ENCODE measurements at places on chromosomes 6 and 20. TPM values are rescaled to one million over a fixed set of nuclear protein-coding genes. Genes with fewer than 3 reads are reported as not detected.
A peak's percentile ranks its signal among the peaks of the same experiment; 100 is the strongest.

- no peak for DNase-seq
Observed at GRCh38 chr6:142985281-142985680, 40.3 kb upstream of the HIVEP2 start.

- DNase-seq, result no peak
Observed at GRCh38 chr6:133187114-133187513, 54.0 kb upstream of the EYA4 start.

GRCh38 chr6:23559587-23560343 lies 566.2 kb upstream of the NRSN1 start:
- DNase-seq, result no peak

The EGFL8 gene
- 5.1 TPM for total RNA-seq

GRCh38 chr6:117265410-117266256 lies at the start of gene VGLL2:
VGLL2 (plus strand) TSS chr6:117265558; CDS start chr6:117265764, 206 bp downstream.
- DNase-seq, result peak; percentile 40

GRCh38 chr20:53643031-53643832 lies 49.6 kb upstream of the ZNF217 start:
- peak; percentile 90 for DNase-seq

DNA sequence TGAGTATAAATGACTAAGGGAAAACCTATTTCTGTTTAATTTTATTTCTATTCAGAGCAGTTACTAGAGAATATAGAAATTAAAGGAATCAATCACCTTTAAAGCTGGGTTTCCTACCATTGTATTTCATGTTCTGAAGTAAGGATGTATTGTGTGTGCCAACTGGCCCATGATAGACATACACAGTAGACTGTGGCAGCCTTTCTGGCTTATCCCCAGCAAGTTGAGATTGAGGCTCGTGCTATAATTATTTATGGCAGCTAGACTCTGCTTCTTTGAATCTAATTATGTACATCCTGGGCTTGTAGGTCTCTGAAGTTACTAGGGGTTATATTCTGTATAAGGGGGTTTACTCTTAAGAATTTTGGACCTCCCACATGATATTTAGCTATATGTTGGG lies 44.4 kb downstream of the ZNF292 start:
- DNase-seq, result no peak

GRCh38 chr6:89287351-89288028 lies 27.6 kb downstream of the GABRR2 start:
- DNase-seq, result no peak

- no peak for DNase-seq
Observed at GRCh38 chr20:41394931-41395666, 28.5 kb upstream of the EMILIN3 start.

DNA sequence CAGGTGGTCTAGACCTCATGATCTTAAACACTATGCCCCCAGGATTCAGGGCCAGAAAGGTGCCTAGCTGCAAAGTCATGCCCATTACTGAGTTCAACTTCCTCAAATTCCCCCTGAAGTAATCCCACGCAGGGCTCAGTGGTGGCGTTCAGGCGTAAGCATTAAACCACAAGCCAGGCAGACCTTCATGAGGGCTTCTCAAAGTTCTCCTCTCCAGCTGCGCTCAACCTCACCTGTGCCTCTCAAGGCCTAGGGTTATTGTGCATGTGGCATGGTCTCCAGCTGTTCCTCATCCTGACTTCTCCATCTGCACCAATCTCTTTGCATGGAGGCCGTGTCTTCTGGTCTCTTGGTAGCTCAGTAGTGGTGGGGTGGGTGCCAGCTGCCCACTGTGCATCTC lies 113.6 kb downstream of the TSHZ2 start:
- DNase-seq, result peak; percentile 5

- no peak for DNase-seq
Observed at GRCh38 chr20:63432577-63433325, 39.7 kb downstream of the KCNQ2 start.

DNA sequence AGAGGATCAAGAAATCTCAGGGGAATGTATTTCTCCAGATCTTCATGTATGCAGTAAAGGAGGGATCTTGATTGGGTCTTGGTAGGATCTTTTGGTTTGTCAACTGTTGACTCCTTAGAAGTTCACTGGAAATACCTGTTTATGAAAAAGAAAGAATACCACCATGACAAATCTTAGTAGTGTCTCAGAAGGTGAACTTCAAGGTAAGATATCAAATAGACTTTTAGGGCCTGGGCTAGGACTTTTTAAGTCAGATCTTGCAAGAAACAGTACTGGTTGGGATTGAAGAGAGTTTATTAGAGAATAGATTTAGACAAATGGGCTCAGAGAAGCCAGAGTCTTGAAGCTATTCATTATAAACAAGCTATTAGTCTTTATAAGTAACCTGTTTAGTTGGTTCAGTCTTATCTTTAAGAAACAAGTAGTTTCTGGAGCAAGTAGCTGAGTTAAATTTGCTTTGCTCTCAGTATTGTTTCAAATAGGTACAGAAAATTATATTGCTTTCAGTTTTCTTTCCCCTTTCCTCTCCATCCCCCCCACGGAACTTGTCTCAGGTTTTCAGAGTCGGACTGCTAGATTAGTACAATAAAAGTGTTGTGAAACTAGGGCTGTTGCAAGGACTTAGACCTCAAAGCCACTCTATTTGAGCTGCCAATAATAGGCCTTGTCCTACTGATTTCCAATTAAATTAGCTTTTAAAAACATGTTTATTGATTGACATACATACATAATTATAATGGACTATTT lies 529.1 kb upstream of the CITED2 start:
- DNase-seq, result no peak

DNA sequence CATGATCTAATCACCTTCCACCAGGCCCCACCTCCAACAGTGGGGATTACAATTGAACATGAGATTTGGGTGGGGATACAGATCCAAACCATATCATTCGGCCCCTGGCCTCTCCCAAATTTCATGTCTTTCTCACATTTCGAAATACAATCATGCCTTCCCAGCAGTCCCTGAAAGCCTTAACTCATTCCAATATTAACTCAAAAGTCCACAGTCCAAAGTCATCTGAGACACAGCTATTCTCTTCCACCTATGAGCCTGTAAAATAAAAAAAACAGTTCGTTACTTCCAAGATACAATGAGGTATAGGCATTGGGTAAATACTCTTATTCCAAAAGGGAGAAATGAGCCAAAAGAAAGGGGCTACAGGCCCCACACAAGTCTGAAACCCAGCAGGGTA lies 222.6 kb downstream of the SOD2 start:
- no peak for DNase-seq

DNA sequence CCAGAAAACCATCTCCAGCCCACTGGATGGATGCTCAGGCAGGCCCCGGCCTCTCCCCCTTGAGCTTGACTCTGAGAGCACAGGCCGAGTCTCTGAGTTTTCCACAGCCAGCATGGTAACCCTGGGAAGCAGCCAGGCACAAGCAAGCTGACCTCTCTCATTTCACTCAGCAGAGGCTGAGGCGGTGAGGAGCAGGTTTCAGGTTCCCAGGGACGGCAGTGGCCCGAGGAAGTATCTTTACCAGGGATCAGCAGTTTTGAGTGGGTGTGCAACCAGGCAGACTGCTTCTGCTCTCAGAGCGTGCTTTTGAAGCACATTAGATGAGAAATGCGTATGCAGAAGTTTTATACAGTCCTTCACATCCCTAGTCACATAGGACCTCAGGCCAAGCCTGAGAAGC lies 12.6 kb downstream of the HCK start:
- DNase-seq, result no peak

The CBLN4 gene
- under 0.01 TPM for total RNA-seq

The EYS gene
- total RNA-seq, result under 0.01 TPM

DNA sequence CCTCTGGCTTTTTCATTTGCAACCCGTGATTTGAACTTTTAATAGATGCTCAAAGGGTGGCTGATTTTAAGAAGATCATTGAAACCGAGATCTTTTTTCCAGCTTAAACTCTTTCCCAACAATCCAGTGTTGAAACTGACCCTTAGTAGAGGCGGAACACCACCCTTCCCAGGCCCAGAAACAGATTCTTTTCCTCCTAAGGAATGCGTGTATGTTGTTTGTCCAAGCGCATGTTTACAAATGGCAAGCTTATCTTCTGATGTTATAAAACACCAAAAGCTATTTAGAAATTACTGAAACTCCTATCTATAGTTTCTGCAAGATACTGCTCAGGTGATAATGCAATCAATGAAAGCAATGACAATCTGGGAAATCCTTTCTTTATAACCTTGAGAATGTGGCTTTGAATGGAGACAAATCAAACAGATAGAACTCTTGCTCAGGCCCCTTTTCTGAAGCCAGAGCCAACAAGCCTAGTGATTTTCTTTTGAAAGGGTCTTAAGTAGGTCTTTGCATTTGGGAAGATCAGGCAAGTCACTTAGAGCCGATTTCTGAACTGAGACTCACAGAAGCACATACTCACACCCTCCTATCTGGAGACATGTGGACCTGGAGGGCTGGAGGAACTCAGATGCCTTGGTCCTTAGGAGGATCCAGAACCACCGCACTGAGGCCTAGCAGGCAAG lies 9.1 kb downstream of the BANF2 start:
- DNase-seq, result no peak

The MEI4 gene
- total RNA-seq, result 1.3 TPM

GRCh38 chr6:33313105-33313708 lies 671 bp downstream of the TAPBP start:
- DNase-seq, result peak; percentile 62

The C20orf202 gene
- total RNA-seq, result under 0.01 TPM

The NKX2-2 gene
- total RNA-seq, result not detected

- no peak for DNase-seq
Observed at GRCh38 chr20:46085179-46085851, 4.4 kb downstream of the NCOA5 start.

DNA sequence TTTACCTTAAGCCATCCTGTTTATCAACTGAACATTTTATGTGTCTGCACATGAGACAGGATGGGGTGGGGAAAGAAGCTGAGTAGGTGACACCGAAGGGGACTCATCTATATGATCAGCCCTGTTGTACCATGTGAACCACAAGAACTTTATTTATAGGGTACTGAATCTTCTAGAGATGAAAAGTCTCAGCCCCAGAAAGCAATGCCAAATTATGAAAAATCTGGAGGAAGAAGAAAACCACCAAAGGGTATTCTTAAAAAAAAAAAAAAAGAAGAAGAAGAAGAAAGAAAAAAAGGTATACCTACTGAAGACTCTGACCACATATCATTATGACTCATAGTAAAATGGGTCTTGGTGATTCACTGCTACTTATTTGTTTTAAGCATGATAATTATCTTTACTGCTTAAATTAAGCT lies 39.8 kb upstream of the HBS1L start:
- DNase-seq, result peak; percentile 40

GRCh38 chr6:138129190-138129589 lies 22.0 kb upstream of the PERP start:
- DNase-seq, result no peak

DNA sequence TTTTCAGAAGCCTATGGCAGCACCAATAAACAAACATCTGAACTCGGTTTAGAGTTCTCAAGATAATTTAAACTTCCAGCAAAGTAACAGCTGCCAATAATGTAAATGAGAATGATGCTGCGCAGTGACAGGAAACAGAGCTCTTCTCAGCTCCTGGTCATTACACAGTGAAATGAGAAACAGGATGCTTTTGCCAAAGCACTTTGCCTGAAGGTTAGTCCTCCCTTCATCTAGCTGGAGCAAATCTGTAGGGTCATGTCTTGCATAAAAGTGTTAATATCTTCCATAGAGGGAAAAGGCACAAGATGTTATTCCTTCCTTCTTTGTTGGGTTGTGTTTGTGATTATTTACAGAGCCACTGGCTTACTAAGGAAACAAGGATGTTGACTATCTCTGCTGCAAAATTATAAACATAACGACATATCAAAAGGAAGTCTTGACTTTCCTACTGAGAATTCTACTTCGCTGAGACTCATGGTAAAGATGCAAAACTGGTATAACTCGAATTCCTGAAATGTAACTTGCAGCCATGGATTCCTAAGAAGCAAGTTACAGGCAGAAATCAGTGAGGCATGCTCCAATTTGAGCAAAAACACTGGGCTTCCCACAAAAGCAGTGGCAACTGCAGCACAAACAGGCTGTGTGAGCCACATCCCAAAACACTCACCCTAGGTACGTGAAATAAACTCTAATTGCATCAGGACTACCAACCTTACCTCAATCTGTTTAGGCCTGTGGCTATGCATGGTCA lies 102.5 kb upstream of the BEND6 start:
- no peak for DNase-seq

The FABP7 gene
- total RNA-seq, result not detected

DNA sequence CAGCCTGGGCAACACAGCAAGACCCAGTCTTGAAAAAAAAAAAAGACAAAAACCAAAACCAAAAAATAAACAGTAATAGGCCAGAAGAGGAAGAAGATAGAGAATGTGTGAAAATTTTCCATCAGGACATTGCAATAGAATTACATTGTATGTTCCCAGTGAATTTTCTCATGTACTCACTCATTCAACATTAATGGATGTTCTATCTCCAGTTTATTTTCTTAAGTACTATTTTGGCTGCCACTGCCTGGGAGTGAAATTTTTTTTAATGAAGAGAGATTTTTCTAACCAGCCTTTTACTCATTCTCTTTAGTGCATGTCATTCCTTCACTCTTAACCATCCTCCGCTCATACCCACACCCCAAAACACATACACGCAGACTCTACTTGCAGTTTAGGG lies 282.8 kb downstream of the ALDH8A1 start:
- DNase-seq, result no peak

DNA sequence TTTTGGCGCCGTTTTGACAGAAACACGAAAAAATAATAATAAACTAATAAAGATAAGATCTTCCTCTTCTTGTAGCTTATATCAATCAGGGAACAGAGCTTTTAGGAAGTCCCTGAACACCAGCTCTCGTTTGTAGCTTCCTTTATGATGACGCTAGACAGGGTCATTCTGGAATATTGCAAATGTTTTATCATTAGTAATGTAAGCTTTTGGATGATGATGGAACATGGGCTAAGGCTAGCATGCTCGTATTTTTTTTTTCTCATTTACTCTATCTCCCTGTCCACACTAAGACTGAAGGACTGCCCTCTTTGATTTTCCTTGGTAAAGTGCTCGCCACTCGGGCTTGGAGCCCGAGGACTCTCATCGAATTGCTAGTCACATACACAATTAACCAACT lies 22.1 kb upstream of the POM121L2 start:
- DNase-seq, result no peak

- DNase-seq, result no peak
Observed at GRCh38 chr20:40749985-40750506, 61.0 kb upstream of the MAFB start.

The OVOL2 gene
- not detected for total RNA-seq

DNA sequence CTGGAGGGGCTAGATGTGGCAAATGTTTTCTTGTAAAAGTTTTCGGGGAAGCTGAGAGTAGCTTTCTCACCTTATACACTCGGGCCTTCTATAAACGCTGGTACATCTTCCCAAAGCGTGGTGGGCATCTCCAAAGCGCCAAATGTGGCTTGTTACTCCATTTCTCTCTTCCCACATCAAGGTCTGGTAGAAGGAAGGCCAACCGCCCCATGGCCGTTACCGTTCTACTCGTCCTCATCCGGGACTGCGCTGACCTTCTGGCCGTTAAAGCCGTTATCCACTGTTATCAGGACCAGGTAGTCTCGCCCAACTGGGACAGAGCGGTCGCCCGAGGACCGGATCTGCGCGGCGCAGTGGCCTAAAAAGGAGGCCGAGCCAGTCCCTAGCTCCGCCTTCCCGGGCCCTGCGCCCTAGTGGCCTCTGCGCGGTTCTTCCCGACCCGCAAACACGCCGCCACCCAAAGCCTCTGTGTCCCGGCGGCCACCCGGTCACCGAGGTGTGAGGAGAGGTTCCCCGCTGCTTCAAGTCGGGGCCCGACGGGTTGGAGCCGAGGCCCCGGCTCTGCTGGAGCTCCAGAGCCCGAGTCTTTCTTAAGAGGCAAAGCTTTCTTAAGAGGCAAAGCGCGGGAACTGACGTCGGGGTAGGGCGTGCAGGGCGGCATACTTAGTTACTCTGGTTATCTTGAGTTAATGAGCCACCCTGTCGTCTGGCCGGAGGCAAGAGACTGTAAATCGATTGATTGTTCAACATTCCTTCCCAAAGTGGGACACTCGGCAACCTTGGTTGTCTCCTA lies 90.5 kb downstream of the GPX5 start:
- no peak for DNase-seq

The SNAP91 gene
- not detected for total RNA-seq
